ENCODE measurements at places on chromosomes 11 and 22.
A peak's percentile ranks its signal among the peaks of the same experiment; 100 is the strongest.

DNA sequence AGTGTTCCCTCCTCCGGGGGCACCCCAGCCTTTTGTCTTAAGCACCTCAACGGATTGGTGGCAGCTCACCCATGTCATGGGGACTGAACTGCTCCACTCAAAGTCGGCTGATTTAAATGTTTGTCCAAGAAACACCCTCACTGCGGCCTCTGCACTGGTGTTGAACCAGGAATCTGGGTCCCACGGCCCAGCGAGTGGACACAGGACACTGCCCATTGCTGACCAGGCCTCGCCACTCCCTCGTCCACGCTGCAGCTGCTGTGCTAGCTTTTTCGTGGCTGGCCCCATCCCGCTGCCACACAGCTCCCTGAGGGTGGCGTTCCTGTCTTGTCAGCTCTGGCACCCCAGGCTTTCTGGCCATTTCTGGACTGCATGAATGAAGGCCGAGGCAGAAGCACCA is 646.2 kb downstream of the BRD1 start:
- DNase-seq, result no peak

- DNase-seq, result peak; percentile 16
Measured at GRCh38 chr11:33262011-33262645, 4.9 kb downstream of the HIPK3 start.

DNA sequence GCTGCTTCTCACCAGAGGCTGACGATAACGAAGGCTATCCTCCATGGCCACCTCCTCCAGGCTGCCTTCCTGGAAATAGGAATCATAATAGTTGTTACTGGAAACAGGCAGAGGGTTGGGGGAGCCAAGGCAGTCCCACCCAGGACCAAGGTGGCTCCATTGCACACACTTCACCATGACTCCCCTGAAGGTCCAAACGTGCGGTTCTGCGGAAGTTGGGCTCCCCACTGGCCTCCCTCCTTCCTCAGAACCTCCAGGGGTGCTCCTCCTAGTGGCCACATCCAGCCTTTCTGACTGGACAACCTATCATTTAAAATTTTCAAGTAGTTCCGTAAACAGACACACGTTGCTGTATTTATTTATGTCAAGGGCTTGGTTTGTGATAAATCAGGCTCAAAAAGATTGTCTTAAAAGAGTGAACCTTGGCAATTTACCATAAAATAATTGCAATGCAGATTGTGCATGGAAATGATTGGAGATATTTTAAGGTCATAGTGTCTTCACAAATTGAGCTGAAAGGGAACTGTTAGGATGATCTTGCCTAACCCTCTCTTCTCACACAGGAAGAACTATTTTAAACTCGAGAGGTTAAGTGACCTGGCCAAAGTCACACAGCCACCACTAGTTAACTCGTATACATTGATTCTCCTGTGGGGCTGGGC is 1.4 kb upstream of the TCN2 start:
- peak; percentile 28 for DNase-seq

DNA sequence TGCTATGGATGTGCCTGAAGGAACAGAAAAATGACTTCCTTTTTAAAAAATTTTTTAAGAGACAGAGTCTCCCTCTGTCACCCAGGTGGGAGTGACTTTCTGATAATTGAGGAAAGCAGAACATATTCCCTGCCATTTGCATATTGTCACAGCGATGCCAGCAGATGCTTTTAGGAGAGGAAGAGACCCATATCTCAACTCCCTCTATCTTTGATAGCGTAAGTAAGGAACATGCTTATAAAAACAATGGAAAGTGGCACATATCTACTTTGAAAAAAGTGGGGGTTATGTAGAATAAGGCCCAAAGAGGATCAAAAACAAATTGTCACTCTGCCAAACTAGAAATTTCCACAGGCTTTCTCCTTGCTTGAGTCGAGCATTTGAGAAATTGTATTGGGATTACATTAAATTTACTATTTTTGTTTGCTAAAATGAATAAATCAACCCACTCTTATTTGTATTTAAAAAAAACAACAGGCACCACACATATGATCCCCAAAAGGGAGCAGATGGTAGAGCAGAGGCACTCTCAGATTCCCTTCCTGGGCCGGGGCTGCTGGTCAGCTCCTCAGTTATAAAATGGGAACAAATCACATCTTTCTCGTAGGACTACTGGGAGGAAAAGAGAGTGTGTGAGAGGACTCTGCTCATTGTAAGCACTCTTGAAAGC is 68.8 kb upstream of the TSPAN18 start:
- no peak for DNase-seq

DNA sequence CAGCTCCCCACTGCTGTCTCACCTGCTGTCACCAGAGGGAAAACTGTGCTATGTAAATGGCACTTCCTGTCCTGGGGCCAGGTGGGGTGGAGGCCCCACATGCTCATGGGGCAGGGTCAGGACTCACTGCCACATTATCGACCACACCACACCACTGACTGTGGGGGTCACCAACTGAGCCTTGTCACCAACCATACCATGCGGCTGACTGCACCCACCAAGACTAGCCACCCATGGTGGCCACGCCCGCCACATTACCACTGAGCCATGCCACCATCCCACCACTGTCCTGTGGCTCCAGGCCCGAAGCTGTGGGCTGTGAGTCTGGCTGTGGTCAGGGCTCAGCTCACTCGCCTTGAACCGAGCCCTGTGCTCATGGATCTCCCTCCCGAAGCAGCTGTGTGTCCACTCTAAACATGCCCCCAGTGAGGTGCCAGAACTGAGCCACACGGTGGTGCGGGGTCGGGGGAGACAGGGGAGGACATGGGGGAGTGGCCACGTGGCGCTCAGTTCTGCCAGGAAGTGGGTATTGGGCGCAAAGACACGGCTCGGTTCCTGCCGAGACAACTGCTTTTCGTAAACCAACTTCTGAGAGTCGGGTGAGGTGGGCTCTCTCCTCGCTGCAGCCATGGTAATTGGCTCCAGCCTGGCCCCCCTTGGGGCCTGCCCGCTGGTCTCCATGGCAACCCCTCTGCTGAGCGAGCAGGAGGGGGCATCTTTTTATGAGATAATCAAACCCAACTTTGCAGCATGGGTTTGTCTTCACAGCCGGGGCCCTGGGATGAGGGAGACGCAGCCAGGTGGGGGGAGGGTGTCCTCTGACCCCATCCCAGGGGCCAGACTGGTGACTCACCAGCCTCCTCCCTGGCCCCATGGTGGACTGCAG is 23.2 kb downstream of the RTN4R start:
- DNase-seq, result peak; percentile 13

GRCh38 chr22:43879901-43880540 is 11.8 kb downstream of the PNPLA5 start:
- DNase-seq, result no peak

DNA sequence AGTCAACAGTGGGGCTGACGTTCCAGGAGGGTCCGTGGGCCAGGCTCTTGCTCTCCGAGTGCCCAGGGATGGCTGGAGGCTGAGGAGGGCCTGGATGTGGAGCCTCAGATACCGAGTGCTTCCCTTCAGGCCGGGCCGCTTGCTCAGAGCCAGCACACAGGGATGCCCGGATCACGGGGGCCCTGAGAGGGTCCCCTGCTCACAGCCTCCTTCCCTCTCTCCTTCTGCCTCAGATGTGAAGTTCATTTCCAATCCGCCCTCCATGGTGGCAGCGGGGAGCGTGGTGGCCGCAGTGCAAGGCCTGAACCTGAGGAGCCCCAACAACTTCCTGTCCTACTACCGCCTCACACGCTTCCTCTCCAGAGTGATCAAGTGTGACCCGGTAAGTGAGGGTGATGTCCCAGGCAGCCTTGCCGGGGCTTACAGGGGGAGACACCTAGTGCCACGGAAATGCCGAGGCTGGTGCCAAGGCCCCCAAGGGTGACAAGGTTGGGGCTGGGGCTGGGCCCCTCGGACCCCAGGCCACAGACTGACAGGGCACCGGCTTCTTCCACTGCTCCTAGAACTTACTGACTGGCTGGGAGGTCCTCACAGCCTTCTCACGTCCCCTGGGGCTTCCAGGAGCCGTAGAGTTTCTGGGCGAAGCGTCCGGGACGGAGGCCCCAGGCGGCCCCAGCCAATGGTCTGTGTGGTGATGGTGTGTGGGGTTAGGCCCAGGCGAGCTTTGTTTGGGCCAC is 7.0 kb downstream of the CCND1 start:
- DNase-seq, result no peak

GRCh38 chr22:21710156-21710555 is 25.4 kb downstream of the YPEL1 start:
- no peak for DNase-seq

DNA sequence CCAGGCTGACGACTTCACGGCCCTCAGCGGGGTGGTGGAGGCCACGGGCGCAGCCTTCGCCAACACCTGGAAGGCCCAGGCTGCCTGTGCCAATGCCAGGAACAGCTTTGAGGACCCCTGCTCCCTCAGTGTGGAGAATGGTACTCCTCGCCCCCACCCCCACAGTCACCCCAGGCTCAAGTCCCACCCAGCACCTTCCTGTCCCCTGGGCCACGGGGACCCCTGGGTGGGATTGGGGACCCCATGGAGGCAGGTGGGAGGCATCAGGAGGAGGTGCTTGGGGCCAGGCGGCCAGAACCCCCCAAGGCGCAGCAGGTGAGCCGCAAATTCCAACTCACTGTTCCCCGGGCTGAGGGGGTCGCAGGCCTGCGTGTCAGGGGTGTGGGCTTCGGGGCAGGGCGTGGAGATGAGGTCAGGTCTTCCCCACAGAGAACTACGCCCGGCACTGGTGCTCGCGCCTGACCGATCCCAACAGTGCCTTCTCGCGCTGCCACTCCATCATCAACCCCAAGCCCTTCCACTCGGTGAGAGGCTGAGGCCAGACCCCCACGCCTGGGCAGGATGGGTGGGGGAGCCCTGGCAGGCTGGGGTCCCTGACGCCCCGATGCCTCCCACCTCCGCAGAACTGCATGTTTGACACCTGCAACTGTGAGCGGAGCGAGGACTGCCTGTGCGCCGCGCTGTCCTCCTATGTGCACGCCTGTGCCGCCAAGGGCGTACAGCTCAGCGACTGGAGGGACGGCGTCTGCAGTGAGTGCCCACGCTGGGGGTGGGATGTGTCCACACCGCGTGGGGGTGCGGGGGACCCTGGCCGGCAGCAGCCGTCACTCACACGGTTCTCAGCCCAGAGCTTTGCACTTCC is 9.4 kb downstream of the MUC5B start:
- no peak for DNase-seq

DNA sequence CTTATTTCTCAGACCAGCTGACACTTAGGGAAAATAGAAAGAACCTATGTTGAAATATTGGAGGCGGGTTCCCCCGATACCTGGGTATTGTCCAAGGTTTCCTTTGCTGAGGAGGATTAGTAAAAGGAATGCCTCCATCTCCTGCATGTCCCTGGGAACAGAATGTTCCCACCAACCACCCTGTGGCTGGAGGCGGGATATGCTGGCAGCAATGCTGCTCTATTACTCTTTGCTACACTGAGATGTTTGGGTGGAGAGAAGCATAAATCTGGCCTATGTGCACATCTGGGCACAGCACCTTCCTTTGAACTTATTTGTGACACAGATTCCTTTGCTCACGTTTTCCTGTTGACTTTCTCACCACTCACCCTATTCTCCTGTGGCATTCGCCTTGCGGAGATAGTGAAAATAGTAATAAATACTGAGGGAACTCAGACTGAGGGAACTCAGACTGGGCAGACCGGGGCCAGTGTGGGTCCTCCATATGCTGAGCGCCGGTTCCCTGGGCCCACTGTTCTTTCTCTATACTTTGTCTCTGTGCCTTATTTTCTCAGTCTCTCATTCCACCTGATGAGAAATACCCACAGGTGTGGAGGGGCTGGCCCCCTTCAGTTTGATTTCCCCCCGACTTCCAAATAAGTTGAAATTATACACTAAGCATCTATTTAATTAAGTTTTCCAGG is 32.1 kb downstream of the IGLL1 start:
- DNase-seq, result no peak

DNA sequence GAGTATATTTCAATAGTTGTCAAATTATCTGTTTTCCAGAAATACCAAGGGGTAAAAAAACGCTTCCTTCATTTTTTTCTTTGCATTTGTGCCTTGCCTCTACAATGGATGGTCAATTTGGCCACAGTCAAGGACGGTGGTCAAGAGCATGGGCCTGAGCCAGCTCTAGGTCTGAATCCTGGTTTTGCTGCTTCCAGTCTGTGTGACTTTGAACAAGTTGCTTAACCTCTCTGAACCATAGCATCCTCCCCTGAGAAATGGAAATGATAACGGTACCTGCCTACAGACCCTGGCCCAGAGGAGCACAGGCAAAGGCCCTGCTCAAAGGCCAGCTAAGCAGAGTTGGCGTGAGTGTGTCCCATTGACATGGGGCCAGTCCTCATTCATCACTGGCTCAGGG is 3.1 kb downstream of the PNPLA5 start:
- no peak for DNase-seq

GRCh38 chr11:69907611-69908010 is 88.4 kb upstream of the FGF3 start:
- no peak for DNase-seq

DNA sequence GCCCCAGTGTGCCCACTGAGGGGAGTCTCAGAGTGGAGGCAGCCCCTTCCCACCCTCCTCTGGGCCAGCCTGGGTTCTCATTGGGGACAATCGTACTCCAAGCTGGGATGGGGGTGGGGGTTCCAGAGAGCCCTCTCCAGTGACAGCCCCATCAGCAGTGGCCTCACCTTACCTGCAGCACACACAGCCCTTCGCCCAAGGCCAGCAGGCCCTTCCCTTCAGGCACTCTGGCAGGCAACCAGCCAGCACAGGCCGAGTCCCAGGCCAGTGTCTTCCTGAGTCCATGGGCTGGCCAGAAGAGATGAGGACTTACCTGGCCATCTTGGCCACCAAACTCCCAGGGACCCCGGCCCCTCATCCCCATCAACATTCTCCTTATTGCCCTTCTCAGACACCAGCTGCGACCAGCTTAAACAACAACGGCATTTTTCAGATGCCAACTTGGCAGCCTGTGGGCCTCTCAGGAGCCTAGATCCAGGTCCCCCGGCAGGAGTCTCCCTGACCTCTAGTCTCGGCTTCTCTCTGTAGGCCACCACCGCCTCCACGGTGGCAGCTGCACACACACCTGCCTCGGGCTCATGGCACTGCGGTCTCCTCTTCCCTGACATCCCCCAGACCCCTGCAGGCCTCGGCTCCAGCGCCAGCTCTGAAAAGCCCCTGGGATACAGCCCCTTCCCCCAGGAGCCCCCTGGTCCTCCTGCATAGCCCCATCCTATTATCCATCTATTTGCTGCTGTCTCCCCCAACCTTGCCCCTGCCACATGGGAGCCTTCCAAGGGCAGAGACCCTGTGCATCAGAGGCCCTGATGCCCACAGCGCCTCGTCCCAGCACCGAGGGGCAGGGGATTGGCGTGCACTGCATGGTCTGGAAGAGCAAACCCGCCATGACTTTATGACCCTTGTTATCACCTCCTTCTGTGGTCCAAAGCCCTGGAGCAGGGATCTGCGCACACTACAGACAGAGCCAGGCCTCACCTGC is 111.2 kb upstream of the FGF3 start:
- no peak for DNase-seq

DNA sequence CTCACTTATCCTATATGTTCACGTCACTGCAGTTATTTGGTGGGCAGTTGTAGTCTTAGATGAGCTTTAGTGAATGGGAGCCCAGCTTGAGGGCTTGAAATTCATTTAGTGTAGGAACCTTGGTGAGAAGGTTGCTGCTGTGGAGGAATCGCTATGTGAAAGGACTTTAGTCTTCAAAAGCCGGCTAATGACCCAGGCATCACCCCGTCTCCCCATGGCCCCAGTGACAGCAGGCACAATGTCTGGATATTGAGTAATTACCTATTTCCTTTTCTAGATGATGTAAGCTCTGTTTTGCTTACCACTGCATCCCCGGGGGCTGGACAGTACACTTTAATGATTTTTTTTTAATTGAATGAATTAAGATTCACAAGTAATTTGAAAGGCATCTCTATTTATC is 283.2 kb downstream of the ST3GAL4 start:
- DNase-seq, result peak; percentile 8

Measured in fibroblast of skin of right quadriceps (primary cell).